ENCODE measurements at places on chromosomes 1 and 21.

- DNase-seq = no peak
These were observed 72.1 kb downstream of the PDE9A start for GRCh38 chr21:42725416-42725930.

- no peak for DNase-seq
These were observed 208.4 kb downstream of the HHIPL2 start for GRCh38 chr1:222339376-222339947.

GRCh38 chr1:182303778-182304177 lies 87.8 kb downstream of the GLUL start:
- no peak for DNase-seq

DNA sequence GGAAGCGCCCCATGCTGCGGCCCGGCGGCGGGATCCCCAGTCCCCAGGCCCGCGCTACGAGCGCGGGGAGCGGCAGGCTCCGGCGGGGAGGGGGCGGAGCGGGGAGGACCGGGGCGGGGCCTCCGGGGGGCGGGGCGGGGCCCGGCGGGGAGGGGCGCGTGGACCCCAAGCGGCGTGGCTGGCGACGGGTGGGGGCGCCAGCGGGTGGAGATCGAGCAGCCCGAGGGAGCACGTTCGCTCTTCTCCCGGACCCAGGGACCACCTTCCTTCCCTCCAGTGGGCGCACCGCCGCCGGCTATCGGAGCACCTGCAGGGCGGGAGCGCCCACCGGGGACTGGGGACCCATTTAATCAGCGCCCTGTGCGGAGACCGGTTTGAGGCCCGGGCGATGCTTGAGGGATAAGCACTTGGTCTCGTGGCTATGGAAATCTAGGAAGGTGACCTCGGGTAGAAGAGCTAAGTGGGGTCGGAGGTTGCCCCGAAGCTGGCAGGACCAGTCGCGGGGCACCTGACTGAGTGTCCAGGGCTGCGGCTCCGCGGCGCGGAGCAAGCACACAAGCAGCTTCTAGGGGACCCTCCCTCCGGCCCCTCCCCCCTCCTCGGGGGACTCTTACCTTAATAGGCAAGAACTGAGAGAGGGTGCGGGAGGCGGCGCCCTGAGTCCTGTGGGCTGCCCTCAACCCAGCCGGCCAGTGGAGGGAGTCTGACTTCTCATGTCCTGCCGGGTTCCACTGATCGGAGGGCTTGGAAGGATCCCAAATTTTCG lies at the start of gene TSPAN2:
Gene TSPAN2 (minus strand): TSS at position 84 of the 766 bp plus-strand sequence. CDS start 71 bp downstream, at position 13.
- no peak for DNase-seq

All from cerebellar nuclear complex (tissue), 1 donor.